ENCODE measurements at places on chromosomes 3 and 15. TPM values are rescaled to one million over a fixed set of nuclear protein-coding genes. Genes with fewer than 3 reads are reported as not detected.

CCDC54 gene
- 0.10 TPM for total RNA-seq

CCR9 gene
- not detected for total RNA-seq

CLDN11 gene
- 27.5 TPM for total RNA-seq

CCR8 gene
- total RNA-seq: 1.0 TPM

PLCB2 gene
- 0.52 TPM for total RNA-seq

ADPRH gene
- 7.8 TPM for total RNA-seq

CADM2 gene
- under 0.01 TPM for total RNA-seq

KCNAB1 gene
- not detected for total RNA-seq

METTL6 gene
- 22.4 TPM for total RNA-seq

ALPK3 gene
- 79.8 TPM for total RNA-seq

FAM240A gene
- not detected for total RNA-seq

NGLY1 gene
- total RNA-seq: 42.7 TPM

SSUH2 gene
- not detected for total RNA-seq

All from renal cortical epithelial cell (primary cell).